Stimulated activated CD8-positive, alpha-beta memory T cell treated with anti-CD3 and anti-CD28 coated beads, Interleukin-15, amount 100 ng/mL, for 4 hours (primary cell): ENCODE measurements at places on chromosomes 5 and 9.

- DNase-seq: no peak
Measured at GRCh38 chr5:163770625-163771024, 265.2 kb downstream of the MAT2B start.

DNA sequence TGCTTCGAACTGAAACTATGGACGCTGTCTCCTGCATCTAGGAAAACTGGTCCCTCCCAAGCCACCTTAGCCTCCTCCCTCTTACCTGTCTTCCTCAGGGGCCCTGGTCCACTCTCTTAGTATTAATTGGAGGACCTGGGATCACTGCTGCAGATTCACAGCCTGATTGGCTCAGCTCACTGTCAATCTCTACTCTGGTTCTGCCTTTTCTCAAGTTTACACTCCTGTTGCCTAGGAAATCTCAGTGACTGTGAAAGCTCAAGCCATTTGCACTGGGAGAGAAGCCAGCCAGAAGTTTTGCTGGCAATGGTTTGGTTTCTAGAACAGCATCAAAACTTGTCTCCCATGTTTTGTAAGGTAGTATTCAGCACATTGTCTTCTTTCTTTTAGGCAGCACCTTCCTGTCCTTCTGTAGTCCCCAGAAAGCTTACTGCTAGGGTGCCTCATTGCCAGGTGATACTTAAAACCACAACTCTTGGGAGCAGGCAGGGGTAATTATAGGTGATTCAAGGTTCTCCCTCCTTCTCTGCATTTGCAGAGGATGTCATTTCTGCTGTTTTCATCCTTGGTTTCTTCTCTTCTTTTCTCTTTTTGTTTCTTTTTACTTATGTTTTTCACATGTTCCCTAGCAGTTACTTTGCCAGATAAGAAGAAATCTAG, at the start of gene CAPSL:
Gene CAPSL (minus strand): TSS at position 55 of the 660 bp plus-strand sequence. CDS start 17,502 bp downstream, outside the sequence.
- no peak for DNase-seq

- no peak for DNase-seq
Measured at GRCh38 chr5:43840424-43841125, 237.6 kb downstream of the NNT start.

GRCh38 chr5:76790632-76791290, 28.1 kb upstream of the F2RL1 start:
- DNase-seq: no peak

GRCh38 chr5:71782771-71783770, 64.0 kb downstream of the CARTPT start:
- DNase-seq: no peak

- DNase-seq: no peak
Measured at GRCh38 chr5:31641575-31641974, 2.6 kb downstream of the PDZD2 start.

- DNase-seq: no peak
Measured at GRCh38 chr9:80509358-80509757, 937.6 kb downstream of the TLE4 start.

DNA sequence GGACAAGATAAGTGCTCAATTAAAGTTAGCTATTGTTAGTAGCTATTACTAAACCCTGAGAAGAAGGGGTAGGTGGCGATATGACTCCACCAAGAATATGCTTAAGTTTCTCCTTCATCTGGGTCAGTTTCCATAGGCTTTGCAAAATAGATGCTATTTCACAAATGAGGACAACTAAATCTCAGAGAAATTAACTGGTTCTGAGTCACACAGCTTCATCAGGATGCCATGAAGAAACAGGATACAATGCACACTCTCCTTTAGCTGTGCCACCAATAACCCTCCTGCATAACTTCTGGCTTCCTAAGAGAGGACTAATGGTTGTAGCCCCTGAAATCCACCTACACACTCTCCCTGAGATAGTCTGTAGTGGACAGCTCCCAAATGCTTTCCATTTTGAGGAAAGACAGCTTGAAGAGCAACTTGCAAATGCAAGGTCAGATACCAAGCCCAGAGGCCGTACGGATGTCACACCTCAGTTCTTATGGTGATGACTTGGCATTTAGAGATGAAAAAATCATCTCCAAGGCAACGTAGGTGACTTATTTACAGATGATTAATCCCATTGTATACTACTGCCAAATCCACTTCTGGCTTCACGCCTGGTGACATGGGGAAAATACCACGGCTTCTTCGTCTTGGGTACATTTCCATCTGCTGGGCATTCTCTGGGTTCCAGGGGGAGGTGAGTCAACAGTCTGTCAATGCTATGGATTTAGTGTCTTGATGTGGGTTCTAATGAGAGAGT, 251.4 kb upstream of the IL12B start:
- no peak for DNase-seq

- no peak for DNase-seq
Measured at GRCh38 chr9:76298521-76299144, 95.6 kb downstream of the RFK start.

- no peak for DNase-seq
Measured at GRCh38 chr5:149550268-149550583, 1.0 kb downstream of the CSNK1A1 start.

DNA sequence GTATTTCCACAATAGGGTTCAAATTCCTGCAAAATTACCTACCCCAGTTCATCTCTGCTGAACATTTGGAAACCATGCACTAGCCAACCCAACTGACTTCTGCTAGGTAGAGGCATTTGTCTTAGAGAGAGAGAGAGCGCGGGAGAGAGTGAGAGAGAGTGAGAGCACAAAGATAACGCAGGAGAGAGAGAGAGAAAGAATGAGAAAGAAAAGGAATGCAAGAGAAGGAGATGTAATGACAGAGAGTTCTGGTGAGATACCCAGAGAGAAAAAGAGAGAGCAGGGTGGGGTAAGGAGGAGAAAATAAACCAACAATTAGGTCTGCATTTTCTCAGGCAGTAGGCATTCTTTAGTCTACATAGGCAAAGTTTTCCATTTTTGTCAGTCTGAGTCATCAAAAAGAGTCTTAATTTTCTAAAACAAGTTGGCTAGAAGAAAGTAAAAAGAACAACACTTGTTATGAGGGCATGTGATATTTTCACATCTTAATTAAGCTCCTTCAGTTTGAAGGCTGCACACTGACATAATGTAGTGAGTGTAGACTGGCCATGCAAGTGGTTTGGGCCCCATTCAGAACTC, 98.2 kb downstream of the MAP1B start:
- DNase-seq: no peak

DNA sequence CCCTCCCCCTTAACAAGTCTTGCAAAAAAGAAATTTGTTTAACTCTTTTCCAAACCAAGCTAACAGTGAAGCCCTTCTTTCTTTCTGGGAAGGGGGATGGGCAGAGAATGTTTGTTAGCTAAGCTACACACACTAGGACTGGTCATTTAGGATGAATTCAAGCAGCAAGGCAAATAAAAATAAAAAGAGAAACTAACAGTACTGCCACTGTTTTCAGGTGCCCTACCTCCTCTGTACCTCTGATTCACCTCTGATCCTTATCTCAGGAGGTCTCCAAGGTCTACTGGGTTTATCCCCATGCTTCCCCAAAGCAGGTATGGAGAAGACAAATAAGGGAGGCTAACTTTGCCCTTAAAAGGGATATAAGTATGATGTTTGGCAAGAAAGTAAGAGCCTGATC, 52.9 kb downstream of the ELL2 start:
- no peak for DNase-seq

- DNase-seq: no peak
Measured at GRCh38 chr9:130332384-130332926, 66.9 kb downstream of the HMCN2 start.

GRCh38 chr9:76576344-76576743, 117.4 kb downstream of the GCNT1 start:
- peak; percentile 51 for DNase-seq

DNA sequence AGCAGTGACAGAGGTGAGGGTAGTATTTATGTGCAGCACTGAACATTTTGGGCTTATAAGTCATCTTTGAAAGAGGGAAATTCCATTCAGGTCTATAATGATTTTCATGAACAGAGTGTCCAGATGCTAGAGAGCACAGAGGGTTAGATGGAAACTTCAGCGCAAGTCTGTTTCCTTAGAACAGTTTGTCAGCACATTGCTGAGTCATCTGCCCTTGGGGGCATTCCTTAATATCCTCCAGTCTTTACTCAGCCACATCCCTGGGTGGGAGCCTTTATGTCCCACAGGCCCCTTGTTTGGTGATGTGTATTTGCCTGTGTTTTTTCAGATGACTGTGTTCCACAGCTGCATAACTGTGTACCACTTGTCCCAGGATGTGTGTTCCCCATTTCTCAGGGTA, 138.5 kb upstream of the S1PR3 start:
- no peak for DNase-seq

DNA sequence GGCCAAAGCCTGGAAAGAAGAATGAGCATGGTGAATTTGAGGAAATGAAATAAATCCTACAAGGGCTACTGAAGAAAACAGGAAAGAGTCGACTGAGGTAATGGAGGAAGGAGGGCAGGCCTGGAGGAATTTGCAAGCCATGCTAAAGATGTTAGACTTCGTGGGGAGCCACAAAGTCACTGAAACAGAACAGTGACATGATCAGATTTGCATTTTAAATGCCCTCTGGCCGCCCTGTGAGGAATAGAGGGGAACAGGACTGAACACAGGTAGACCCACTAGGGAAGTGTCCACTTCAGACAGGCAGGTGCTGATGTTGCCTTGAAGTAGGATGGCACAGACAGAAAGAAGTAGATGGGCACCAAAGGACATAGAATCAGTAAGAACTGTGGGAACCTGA, 42.8 kb upstream of the RLN1 start:
- no peak for DNase-seq

DNA sequence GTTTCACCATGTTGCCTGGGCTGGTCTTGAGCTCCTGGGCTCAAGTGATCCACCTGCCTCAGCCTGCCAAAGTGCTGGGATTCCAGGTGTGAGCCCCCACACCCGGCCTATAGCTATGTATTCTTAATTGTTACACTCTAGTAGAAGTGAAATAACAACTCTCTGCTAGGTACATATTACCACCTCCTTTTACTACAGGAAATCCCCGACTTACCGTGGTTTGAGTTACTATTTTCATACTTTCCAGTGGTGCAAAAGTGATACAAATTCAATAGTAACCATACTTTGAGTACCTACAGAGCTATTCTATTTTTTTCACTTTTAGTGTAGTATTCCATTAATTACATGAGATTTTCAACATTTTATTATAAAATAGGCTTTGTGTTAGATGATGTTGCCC, 719 bp downstream of the ARL14EPL start:
- no peak for DNase-seq

DNA sequence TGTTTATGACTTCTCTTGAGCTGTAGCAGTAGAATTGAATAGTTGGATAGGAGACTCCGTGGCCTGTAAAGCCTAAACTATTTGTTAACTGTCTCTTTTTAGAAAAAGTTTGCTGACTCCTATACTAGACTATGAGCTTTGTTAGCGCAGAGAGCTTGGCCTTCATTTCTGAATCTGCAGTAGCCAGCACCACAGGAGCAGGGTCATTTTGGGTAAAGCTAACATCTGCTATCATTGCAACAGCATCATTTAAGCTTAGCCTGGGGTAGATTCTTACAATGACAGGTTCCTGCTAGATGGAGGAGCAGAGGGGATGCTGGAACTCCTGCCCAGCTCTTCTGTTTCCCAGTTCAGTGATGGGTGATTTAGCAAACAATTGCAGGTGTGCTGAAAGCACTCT, 133.7 kb upstream of the ASTN2 start:
- DNase-seq: no peak

- DNase-seq: no peak
Measured at GRCh38 chr9:87959916-87960581, 14.3 kb downstream of the CDK20 start.

DNA sequence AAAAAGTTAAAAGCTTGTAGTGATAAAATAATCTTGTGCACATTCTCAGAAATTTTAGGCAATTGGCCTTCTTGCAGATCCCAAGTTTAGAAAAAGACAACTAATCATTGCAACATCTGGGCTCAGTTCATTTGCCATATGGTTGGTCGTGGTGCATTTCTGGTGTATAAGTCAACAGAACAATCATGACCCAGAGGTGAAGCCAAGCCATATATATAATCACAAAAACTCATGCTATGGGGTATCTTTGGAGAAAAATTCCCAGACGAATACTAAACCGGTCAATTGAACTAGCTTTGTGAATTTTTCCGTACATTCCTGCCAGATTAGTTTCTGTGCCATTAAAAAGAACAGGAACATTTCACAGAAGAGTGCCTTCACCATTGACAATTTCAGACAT, 50.3 kb downstream of the FYB1 start:
- no peak for DNase-seq

DNA sequence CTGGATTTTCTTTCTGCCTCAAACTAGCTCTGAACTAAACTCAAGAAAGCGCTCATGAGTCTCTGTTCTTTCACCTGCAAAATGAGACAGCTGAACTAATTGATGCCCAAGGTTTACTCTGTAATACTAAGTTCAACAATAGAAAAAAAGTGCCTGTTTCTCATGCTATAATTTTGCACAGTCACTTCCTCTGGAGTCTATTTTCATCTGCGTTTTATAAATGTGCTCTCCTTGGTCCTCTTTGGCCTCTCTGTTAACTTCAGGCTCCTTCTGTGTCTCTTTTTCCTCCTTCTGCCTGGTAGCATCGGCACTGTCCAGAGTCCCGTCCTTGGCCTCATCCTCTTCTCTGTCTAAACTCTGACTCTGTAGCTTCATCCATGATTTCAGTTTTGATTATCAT, 311.9 kb upstream of the TLE4 start:
- no peak for DNase-seq

DNA sequence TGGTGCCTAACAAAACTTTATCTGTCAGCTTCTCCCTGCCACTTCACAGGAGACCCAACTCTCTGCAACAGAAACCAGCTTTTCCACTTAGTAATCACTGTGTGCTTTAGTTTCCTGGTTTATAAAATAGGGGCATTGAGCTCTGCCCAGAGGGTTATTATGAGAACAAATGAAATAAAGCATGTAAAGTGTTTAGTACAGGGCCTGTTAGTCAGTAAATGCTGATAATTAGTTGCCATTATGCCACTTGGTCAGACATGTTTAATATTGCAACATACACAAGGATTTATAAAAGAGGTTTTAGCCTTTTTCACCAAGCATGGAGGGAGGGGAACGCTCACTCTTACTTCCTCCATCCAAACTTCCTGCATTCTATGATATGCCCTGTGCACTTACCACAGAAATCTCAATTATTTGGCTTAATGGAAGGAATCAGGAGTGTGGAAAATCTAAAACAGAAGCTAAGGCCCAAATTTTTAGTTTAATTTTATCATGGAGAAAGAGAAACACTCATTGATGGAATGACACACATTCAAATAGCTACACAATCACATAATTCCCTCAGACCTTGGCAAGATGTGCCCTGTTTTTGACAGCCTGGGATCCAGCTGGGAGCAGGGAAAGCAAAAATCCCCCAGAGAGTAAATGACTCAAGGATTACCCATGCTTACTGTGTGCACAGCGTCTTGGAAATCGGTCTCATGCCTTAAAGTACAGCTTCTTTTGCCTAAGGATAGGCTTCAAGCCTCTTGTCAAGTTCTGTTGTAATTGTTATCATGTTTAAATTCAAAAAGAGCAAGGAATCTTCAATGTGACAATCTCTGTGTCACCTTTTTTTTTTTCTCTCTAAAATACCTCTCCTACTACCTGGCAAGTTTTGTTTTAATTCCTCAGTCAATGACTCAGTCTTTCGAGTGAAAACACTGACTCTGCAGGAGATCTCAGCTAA, 34.0 kb downstream of the ZNF474 start:
- no peak for DNase-seq

GRCh38 chr9:99556998-99557397, 264.7 kb upstream of the NR4A3 start:
- no peak for DNase-seq

- DNase-seq: no peak
Measured at GRCh38 chr5:110951373-110951791, 120.1 kb upstream of the TSLP start.

GRCh38 chr5:148807851-148808250, 18.6 kb upstream of the ADRB2 start:
- DNase-seq: no peak
